ENCODE measurements at places on chromosomes 3 and 15.

DNA sequence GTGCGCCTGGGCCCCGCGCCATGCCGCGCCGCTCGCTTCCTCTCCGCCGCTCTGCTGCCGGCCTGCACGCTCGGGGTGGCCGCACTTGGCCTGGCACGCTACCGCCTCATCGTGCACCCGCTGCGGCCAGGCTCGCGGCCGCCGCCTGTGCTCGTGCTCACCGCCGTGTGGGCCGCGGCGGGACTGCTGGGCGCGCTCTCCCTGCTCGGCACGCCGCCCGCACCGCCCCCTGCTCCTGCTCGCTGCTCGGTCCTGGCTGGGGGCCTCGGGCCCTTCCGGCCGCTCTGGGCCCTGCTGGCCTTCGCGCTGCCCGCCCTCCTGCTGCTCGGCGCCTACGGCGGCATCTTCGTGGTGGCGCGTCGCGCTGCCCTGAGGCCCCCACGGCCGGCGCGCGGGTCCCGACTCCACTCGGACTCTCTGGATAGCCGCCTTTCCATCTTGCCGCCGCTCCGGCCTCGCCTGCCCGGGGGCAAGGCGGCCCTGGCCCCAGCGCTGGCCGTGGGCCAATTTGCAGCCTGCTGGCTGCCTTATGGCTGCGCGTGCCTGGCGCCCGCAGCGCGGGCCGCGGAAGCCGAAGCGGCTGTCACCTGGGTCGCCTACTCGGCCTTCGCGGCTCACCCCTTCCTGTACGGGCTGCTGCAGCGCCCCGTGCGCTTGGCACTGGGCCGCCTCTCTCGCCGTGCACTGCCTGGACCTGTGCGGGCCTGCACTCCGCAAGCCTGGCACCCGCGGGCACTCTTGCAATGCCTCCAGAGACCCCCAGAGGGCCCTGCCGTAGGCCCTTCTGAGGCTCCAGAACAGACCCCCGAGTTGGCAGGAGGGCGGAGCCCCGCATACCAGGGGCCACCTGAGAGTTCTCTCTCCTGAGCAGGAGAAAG, 951 bp downstream of the GPR62 start:
- DNase-seq: no peak

- DNase-seq: peak; percentile 54
Observed at GRCh38 chr15:100785181-100786138, 94.2 kb upstream of the ALDH1A3 start.

DNA sequence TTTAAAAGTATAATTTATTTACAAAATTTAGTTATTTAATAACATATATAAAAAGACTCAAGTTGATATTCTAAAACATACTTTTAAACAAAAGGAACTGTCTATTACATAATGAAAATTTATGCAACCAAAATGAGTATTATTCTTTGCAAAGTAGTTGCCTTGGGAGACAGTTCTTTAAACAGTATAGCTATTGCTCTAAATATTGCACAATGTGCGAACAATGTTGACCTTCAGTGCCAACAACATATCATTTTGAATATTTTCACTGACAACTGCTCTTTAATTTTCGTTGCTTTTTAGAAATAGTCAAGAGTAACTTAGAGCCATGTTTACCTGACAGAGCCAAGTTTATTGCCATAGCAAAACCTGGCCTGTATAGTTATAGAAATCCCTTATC, 124.9 kb downstream of the ZBTB20 start:
- DNase-seq: no peak

DNA sequence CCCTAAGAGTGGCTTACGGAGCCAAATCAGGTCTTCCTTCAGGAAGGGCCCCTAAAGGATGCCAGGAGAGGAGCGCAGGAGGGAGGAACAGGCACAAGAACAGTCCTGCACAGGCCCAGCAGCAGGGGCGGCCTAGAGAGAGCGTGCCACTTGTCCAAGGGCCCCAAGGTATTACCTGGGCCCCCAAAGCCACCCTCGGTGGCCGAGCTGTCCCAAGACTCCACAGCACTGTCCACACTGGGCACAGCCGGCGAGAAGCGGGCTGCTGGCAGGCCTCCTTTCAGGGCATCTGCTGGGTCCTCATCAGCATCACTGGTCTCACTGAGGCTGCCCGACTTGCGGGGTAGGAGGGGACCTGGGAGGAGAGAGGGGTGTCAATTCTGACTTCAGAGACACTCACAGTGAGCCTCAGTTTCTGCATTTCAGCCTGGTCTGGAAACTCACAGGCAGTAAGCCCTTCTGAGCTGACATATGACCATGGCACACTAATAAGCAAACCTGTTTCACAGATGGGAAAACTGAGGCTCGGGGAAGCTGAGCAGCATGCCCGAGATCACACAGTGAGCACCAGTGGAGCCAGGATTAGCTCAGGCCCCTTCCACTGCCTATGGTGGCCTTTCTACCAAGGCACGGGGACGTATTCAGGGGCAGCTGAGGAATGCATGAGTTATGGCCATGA, 33.4 kb downstream of the GRIP2 start:
- DNase-seq: no peak

DNA sequence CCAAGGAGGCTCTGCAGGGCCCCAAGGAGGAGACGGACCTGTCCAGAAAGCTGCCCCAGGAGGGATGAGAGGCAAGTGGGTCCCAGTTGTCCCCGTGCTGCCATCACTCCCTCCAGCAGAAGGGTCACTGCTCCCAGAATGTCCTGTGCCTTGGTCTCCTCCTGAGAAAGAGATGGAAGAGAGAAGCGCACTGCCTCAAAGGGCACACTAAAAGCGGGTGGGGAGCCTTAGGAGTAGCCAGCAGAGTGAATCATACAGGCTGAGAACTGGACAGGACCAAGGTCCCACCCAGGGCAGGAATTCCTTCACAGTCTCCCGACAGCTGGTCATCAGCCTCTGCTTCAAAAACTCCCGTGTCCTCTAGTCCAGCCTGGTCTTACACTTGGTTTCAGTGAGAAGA, 4.6 kb downstream of the THPO start:
- no peak for DNase-seq

DNA sequence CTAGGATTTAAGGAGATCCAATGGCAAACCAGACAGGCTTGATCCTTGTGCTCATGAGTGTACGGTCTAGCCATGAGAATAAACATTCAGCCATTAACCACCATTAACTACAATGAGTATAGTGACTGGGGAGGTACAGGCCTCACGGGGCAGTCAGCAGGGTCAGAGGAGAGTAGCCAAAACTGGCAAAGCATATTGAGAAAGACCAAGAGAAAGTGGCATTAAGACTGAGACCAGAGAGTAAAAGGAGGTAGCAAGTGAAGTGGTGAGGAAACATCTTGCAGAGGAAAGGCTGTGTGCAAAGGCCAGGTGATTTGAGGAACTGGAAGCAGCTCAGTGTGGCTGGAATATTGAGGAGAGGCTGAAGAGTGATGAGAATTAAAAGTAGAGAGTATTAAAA, 407.2 kb upstream of the LMCD1 start:
- DNase-seq: no peak

- DNase-seq: no peak
Observed at GRCh38 chr15:77642793-77643430, 10.2 kb upstream of the LINGO1 start.

DNA sequence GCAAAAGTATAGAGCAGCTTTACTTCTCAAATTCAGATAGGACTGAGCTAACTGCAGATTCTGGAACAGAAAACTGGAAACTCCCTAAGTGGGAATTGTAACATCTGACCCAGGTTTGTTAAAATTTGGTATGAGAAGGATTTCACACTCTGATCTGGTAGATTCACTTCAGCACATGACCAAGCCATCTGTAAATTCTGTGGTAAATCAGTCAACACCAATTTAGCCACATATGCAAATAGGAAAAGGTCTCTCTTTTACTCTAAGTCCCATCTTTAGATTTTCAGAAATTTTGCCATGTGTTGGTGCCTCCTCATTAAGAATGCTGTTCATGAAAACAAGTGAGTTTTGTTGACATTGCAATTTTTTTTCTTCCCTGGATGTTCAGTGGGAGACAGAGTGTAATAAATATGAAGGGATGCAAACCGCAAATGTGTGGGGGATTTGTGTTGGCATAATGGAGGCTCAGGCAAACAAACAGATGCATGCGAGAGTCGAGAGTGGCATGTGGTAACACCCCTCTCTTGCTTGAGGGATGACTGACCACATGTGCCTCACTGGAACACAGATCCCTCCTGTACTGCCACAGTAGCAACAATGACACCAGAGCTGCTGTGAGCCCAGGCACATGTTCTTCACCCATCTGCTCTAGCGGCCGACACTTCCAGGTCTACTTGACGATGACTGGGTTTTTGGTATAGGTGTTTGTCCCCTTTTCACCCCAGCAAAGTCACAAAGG, 146.6 kb downstream of the FEZF2 start:
- DNase-seq: no peak

DNA sequence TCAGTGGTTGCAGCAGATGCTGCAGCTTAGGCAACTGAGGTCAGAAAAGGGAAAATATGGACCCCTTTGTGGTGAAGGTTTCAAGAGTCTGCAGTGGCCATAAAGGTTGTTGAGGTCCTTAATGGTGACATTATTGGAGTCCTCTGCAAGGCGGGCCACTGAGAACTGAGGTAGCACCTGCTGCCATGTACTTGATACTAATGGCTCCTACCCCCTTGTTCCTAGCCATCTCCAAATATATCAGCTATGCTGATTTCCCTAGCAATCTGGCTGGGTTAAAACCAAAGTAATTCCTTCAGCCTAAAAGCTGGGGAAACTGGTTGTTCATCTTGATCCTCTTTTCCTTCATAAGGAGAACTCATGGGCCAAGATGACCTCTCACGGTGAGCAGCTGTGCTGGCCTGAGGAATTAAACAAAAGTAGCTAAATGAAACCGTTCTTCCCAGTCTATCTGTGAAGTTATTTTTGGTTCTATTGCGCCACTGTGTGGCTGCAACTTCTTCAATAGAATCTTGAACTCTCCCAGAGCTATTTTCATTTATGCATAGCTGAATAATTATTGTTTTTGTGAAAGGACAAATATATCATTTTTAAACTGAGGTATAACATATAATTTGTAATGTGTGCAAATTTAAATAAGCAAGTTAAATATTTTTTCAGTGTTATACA, 76.1 kb upstream of the PLSCR4 start:
- no peak for DNase-seq

Data from coronary artery (tissue), 2 donors.